MV-4-11 (cell line): ENCODE measurements at places on chromosomes 3 and 15.
A peak's percentile ranks its signal among the peaks of the same experiment; 100 is the strongest.

GRCh38 chr3:117473981-117474538, 764.5 kb downstream of the TUSC7 start:
- DNase-seq = no peak

GRCh38 chr3:103055021-103055520, 620.3 kb downstream of the ZPLD1 start:
- DNase-seq = no peak

DNA sequence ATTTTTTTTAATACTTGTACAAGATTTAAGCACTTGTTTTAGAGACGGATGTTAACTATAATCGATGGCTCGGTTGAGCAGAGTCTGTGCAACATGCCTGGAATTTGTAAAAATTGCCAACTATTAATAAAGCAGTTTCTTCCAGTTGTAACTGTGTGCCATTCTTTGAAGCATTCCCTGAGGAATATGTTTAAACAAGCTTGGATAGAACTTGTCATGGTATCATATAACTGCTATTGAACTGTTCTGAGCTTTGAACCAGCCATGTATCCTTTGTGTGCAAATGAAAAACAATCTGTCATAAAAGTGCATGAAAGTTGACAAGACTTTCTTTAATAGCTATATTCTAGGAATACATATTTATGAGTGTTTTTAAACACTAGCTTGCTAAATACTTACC, 45.8 kb upstream of the UBE2E2 start:
- no peak for DNase-seq

- no peak for DNase-seq
These were observed 487.6 kb downstream of the NAALADL2 start for GRCh38 chr3:175346573-175347356.

GRCh38 chr3:184311633-184312032, 2.8 kb upstream of the EIF4G1 start:
- DNase-seq = no peak

DNA sequence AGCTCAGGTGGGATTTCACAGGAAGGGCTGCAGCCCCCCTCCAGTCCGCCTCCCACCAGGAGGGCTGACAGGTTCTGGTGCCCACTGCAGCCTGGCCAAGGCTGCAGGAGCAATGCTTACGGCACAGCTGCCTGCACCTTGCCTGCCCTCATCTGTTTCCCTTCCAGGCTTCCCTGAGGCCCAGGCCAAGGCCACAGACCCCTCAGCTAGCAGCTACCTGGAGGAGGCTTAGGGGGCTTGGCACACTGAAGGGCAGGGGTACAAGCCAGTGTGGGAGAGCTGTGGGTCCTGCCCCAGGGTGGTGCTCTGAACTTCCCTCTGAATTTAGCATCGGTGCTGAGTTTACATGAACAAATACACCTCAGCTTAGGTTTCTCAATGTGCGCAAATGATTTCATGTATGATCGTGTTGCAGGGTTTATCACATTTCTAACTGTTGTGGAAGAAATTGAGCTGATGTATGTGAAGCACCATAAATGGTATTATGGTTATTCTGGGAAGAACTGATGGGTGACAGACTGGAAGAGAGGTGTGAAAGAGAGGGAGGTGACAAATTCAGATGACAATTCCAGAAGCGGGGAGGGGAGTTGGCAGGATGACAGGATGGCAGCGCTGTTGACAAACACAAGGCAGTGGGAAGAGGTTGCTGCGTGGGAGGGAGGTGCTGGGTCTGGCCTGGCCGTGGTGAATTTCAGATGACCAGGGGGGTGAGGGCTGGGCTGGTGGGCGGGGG, 6.1 kb downstream of the RHCG start:
- no peak for DNase-seq

DNA sequence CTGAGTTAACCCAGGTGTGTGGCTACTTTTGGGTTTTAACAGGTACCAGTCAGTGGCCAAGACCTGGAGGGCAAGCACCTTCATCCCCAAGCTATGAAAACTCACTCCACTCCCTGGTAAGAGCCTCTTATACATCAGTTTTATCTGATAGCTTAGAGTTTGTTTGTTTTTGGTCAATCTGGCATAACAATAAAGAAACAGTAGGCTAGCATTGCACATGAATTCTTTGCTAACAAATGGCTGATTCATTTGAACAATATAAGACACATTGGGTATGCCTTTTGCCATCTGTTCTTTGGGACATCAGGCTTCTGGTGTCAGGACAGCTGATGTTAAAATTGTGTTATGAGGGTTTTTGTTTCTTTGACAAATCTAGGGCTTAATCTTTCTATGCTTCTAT, 125.0 kb upstream of the CGNL1 start:
- DNase-seq = no peak

DNA sequence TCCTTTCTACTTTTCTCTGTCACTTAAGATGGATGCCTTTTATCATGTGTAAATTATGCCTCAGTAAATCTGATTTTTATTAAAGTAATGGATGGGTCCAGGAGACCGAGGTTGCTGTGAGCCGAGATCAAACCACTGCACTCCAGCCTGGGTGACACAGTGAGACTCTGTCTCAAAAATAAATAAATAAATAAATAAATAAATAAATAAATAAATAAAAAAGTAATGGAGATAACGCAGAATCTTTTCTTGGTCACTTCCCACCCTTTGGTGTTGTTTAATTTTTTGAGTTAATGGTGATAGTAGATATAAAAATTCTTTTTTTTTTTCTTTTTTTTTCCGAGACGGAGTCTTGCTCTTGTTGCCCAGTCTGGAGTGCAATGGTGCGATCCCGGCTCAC, 44.1 kb upstream of the MUC13 start:
- DNase-seq = no peak

DNA sequence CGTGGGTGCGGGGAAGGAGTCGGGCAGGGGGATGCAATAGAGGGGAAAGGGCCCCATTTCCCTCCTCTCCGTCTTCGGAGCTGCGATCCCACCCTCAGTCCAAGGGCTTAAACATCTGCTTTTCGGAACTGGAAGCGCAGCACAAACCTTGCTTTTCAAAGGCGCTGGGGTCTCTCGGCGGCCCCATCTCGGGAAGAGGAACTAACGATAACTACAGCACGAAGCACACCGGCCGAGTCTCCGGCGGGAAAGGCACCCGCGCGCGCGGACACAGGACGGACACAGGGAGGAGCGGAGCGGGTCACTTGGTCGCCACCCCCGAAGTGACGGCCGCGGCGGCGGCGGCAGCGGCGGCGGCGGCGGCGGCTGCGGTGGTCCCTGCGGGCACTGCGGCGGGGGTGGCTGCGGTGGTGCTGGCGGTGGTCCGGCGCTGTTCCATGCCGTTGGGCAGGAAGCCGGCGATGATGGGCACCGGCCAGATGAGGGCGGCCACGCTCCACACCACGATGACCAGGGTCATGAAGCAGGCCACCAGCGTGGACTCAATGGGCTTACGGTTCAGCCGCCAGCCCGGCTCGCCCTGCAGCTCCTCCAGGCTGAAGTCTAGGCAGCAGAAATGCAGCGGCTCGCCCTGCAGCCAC, 1.1 kb downstream of the TMEM158 start:
- peak; percentile 47 for DNase-seq

DNA sequence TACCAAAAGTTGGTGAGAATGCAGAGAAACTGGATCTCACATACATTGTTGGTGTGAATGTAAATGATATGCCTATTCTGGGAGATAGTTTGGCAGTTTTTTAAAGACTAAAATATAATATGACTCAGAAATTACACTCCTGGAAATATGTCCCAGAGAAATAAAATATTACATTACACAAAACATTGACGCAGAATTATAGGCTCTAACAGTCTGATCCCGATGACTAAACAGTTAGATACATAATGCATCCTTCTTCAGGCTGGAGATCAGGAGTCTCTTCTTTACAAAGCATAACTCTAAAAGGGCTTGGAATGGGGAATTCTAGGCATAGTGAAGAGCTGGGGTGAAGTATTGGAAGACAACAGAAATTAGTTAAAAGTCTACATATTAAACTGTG, 586.2 kb upstream of the NECTIN3 start:
- no peak for DNase-seq

- peak; percentile 47 for DNase-seq
These were observed 35.5 kb downstream of the ZDHHC19 start for GRCh38 chr3:196175722-196176121.

- DNase-seq = no peak
These were observed 22.5 kb downstream of the GATM start for GRCh38 chr15:45355860-45356259.

- no peak for DNase-seq
These were observed 93.6 kb downstream of the SCN11A start for GRCh38 chr3:38958026-38958720.

- DNase-seq = peak; percentile 28
These were observed 270.5 kb downstream of the MBNL1 start for GRCh38 chr3:152539191-152539764.

DNA sequence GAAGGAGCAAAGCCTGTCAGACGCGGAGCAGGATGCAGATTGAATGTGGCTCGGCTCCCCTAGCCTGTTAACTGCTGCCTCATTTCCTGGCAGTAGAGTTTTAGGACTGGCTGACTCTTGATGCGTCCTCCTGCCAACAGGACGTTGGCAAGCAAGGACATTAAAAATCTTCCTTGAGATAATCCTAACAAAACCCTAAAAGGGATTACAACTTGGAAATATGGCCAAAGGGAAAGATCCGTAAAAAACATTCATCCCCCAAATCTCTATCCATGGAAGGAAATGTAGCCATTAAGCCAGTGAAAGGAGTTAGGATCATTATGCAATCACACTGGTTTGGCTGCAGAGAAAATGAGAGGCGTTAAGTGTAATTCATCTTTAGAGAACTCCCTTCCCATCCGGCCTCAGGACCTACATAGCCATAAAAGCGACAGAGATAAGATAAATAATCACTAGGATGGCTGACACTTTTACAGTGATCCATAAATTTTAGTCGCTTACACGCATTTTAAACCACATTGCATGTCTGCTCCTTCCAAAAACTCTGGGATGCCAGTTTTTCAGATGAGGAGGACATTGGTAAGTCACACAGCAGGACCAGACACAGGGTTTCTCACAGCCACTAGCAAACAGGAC, 44.5 kb upstream of the C3orf80 start:
- peak; percentile 47 for DNase-seq

- no peak for DNase-seq
These were observed 37.0 kb upstream of the TJP1 start for GRCh38 chr15:29859293-29859692.

- DNase-seq = no peak
These were observed 550.6 kb upstream of the MDFIC2 start for GRCh38 chr3:70863049-70863448.

- no peak for DNase-seq
These were observed 70.4 kb downstream of the CHDH start for GRCh38 chr3:53775834-53776251.

DNA sequence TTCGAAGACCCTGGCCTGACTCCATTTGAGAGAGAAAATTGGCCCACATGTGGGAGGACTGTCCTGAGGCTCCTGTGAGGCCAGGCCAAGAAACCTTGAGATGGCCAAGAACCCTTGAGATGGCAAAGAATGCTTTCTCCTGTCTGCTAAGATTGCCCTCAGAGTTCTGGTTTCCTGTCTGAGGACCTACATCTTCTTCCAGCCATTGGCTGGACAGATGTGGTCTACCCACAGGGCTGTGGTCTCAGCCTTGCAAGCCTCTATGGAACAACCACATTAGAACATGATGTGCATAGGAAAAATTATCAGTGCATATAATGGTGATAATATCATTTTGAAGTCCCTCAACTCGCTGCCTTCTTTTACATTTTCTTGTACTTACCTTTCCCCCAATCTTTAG, 10.8 kb upstream of the RASA2 start:
- DNase-seq = peak; percentile 86

DNA sequence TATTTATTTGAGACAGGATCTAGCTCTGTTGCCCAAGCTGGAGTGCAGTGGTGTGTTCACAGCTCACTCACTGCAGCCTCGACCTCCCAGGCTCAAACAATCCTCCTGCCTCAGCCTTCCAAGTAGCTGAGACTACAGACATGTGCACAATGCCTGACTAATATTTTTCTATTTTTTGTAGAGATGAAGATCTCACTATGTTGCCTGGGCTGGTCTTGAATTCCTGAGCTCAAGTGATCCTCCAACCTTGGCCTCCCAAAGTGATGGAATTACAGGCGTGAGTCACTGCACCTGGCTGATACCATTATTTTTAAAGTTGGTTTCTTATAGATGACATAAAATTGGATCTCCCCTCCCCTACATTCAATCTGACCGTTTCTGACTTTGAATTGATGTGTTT, 139.5 kb upstream of the RGMA start:
- DNase-seq = no peak

DNA sequence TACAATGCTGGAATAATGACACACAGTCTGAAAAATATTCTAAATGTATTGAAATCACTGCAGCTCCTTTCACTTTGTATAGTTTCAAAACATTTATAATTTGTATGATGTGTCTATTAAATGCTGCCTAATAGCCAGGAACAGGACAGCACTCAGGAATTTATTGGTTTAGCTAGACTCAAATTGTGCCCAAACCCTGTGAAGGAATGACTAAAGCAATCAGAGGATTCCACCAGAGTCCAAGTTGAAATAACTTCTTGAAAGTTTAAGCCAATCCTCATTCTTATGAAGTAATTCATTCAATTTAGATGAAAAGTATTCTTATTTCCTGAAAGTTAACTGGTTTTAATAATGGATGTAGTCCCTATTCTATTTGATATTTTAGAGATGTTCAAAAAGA, 267.0 kb downstream of the ZMAT3 start:
- no peak for DNase-seq

DNA sequence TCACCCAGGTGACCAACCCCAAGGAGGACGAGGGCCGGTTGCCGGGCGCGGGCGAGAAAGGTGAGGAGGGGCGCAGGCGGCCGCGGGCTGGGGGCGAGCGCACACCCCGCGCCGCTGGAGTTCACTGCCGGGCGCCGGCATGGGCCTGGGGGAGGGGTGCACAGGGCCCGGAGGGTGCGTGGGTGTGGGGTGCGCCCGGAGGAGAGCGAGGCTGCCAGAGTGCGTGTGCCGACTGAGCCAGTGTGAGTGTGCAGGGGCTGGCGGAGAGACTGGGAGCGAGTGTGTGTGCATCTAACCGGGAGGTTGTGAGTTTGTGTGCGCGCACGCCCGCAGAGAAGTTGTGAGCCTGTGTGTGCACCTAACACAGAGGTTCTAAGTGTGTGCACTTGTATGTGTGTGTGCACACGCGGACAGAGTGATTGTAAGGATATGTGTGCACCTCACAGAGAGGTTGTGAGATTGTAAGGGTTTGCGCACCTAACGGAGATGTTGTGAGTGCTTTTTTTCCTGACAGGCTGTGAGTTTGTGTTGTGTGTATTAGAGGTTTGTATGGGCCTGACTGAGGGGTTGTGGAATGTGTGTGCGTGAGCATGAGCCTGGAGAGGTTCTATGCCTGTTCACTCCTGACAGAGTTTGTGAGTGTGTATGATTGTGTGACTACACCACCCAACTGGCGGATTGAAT, 681 bp downstream of the CTDSPL start:
- no peak for DNase-seq

- no peak for DNase-seq
These were observed 84.2 kb downstream of the OSBPL10 start for GRCh38 chr3:31896648-31897433.
